ENCODE measurements at places on chromosomes 7 and 10. TPM values are rescaled to one million over a fixed set of nuclear protein-coding genes. Genes with fewer than 3 reads are reported as not detected.

DNA sequence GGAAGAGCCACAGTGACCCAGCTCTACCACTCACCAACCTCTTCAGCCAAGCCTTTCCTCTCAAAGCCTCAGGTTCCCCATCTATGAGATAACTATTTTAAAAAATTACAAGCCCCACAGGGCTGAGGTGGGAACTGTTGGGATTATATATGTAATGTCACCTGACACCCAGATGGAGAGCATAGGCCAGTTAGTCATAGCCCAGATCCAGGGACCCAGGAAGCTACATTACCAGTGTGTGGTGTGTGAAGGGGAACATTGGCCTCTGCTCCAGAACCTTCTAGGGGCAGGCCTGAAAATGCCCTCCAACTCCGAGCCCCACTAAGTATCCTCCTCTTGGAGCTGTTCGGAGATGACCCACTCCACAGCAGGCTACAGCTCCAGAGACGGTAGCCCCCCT, 162.4 kb downstream of the NRF1 start:
- H3K27me3 ChIP-seq: no peaks in the 10 kb centered on the region
- H3K4me1 ChIP-seq: no peaks in the 10 kb centered on the region
- no peaks in the 10 kb centered on the region for H3K36me3 ChIP-seq
- H3K27ac ChIP-seq: no peak overlapping the region
- DNase-seq: no peak

GRCh38 chr7:48285373-48285772, 114.1 kb downstream of the ABCA13 start:
- H3K27ac ChIP-seq: no peak overlapping the region
- DNase-seq: no peak
- no peaks in the 10 kb centered on the region for H3K27me3 ChIP-seq
- no peaks in the 10 kb centered on the region for H3K36me3 ChIP-seq
- no peak overlapping the region for H3K4me3 ChIP-seq
- no peaks in the 10 kb centered on the region for H3K4me1 ChIP-seq

- H3K27me3 ChIP-seq: no peaks in the 10 kb centered on the region
- no peak for DNase-seq
- H3K4me3 ChIP-seq: no peak overlapping the region
- H3K4me1 ChIP-seq: no peaks in the 10 kb centered on the region
Observed at GRCh38 chr7:34165466-34165865, 260.1 kb downstream of the BMPER start.

DNA sequence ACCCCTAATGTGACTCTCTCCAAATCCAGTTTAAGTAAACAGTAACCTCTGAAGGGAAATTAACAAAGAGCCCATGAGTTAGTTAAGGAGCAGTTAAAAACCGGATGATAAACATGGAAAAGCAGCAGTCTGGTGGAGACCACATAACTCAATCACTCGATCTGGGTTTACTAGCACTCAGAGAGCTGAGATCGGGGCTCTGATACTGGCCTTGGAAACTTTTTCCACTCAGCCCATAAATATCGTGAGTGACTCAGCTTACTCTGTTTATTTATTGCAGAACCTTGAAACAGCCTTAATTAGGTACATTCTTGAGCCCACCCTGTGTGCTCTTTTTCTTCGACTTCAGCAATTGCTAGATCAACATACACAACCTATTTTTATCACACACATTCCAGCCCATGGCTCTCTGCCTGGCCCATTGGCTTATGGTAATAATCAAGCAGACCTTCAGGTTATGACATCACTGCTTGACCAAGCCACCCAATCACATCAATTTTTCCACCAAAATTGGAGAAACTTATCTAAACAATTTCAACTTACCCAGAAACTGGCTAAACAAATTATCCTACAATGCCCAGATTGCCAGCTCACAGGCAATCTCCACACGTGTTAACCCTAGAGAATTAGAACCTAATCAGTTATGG, 82.2 kb upstream of the GPR22 start:
- H3K4me3 ChIP-seq: no peak overlapping the region
- no peak for DNase-seq
- no peaks in the 10 kb centered on the region for H3K27me3 ChIP-seq
- no peak overlapping the region for H3K27ac ChIP-seq
- H3K4me1 ChIP-seq: no peaks in the 10 kb centered on the region

LRRC4 gene
- 0.57 TPM for total RNA-seq
